ENCODE measurements at places on chromosomes 12 and 14. TPM values are rescaled to one million over a fixed set of nuclear protein-coding genes. Genes with fewer than 3 reads are reported as not detected.
A peak's percentile ranks its signal among the peaks of the same experiment; 100 is the strongest.

DNA sequence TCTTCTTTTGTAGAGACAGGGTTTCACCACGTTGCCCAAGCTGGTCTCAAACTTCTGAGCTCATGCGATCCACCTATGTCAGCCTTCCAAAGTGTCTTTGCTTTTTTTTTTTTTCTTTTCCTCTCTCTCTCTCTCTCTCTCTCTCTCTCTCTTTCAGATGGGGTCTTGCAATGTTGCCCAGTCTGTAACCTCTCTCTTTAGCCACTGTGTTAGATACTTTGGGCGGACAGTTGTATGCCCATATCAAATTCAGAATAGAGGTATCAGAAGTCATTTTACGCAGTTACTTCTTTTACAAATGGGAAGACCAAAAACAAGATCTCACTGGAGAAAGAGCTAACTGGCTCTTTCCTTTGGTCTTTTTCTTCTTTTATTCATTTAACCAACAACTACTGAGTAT lies 6.7 kb downstream of the HEBP1 start:
- no peak for DNase-seq

DNA sequence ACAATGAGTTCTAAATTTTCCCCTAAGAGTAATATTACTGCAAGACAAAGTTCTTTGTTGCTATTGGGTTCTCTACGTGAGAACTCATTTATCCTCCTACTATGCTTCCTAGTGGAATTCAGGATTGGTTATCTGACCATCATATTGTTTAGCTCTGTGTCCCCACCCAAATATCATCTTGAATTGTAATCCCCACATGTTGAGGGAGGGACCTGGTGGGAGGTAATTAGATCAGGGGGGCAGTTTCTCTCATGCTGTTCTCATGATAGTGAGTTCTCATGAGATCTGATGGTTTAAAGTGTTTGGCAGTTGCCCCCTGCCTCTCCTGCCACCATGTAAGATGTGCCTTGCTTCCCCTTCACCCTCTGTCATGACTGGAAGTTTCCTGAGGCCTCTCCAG lies 36.6 kb downstream of the GLIPR1L2 start:
- no peak for DNase-seq

- DNase-seq: no peak
These were observed 26.8 kb downstream of the EMP1 start for GRCh38 chr12:13223179-13223804.

GRCh38 chr14:22973217-22974032 lies 8.9 kb downstream of the AJUBA start:
- peak; percentile 65 for DNase-seq

DNA sequence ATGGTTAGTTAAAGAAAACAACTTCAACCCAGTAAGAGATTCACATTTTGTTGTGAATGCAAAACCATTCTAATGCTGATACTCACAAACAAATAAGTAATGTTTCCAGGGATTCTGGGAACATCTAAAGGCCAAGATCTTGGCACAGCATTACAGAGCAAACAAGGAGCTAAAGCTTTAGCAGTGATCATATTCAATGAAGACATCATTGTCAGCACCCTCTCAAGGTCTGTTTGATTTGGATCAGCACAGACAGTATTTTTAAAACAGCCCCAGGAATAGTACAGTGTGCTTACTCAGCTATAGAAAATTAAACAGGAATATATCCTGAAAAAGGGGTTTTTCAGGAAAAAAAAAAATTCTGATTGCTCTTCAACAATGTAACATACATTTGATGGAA lies 71.4 kb downstream of the TMEM260 start:
- DNase-seq: no peak

- DNase-seq: no peak
These were observed 8.1 kb downstream of the AVIL start for GRCh38 chr12:57810450-57810849.

DNA sequence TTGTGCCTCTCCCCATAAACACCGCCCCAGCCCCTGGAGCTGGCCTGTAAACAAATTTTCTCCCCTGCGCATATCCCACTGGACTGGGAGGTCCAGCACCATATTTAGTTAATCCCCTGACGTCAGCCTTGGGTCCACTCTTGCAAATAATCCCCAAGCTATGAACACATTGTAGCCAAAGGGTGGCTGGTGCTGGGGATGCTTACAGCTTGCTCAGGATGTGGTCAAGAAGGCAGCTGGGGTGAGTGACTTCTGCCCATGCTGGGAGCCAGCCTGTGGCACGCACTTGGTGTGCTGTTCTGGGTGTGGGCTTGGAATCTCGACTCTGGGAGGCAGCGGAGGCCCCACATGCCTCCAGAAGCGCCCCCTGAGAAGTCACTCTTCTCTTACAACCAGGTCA lies 32.1 kb downstream of the CMKLR1 start:
- no peak for DNase-seq

- no peak for DNase-seq
These were observed 69.3 kb downstream of the ETV6 start for GRCh38 chr12:11718768-11719253.

GRCh38 chr14:69315301-69315700 lies 55.3 kb downstream of the GALNT16 start:
- DNase-seq: no peak

GRCh38 chr14:97930166-97930565 lies 1133.0 kb downstream of the VRK1 start:
- DNase-seq: no peak

GRCh38 chr12:41339784-41340183 lies 151.7 kb downstream of the PDZRN4 start:
- no peak for DNase-seq

DNA sequence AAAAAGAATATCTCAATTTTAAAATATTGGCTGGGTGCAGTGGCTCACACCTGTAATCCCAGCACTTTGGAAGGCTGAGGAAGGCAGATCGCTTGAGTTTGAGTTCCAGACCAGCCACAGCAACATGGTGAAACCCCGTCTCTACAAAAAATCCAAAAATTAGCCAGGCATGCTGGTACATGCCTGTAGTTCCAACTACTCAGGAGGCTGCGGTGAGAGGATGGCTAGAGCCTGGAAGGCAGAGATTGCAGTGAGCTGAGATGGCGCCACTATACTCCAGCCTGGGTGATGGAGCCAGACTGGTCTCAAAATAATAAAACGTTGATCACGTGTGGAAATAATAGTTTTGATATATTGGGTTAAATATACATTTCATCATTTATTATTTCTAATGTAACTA lies 5.7 kb downstream of the MTRFR start:
- no peak for DNase-seq

The RAPGEF3 gene
- 4.7 TPM for total RNA-seq

The BDKRB2 gene
- total RNA-seq: 0.18 TPM

Data from OCI-LY7 (cell line).